Renal pelvis (tissue), 12 donors: ENCODE measurements at places on chromosomes 12 and 14. TPM values are rescaled to one million over a fixed set of nuclear protein-coding genes. Genes with fewer than 3 reads are reported as not detected.

- no peak for DNase-seq
Measured at GRCh38 chr14:22537436-22538310, 51.4 kb downstream of the DAD1 start.

DNA sequence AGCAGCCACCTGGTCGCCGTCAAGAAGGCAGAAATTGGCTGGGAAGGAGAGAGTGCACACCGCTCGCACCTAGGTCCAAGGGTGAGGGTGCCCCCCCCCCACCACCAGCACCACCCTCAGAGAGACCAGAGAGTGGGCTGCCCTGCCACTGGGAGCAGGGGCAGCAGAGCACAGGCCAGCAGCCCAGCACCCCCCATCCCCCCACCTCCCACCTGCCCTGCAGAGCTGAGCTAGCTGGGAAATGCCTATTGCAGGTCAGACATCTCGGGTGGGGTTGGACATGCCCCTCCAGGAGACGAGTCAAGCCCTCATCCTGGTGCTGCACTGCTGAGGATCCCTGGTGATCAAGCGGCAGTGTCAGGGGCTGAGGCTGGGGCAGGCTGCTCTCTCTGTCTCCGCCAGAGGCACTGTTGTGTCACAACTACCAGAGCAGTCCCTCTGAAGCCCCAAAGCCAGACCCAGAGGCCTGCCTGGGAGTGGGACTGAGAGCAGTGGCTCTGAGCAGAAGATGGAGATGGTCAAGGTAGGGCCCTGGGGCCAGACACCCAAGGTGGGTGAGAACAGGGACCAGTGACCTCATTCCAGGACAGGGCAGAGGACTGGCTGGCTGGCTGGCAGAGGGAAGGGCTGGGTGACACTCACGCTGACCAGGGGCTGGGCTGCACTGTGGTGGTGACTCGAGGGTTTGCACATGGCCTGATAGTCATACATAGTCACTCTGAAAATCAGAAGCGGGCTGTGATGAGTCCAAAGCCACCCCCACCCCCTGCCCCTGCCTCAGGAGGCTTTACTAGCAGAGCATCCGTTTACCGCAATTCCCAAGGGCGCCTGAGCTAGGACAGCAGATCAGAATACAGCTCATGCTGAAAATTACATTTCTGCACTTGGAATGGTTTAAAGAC lies 19.7 kb upstream of the LRTM2 start:
- DNase-seq: no peak

- no peak for DNase-seq
Measured at GRCh38 chr14:60093606-60094005, 1.9 kb downstream of the PCNX4 start.

DNA sequence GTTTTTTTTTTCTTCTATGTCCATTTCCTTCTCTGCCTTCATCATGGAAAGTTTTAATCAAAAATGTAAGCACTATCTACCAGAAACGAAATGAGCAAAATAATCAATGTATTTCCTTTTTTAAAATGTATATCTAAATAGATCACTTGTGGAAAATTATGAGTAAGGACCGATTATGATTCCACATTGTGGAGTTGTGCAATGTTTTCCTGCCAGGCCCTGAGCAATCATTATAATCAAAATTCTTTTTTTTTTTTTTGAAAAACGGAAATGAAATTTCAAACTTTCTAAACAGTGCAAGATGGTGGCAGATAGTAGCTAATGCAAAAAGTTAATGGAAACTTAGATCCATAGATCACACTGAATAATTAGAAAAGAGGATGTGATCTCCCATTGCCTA lies 1074.6 kb upstream of the TMEM132C start:
- DNase-seq: no peak

DNA sequence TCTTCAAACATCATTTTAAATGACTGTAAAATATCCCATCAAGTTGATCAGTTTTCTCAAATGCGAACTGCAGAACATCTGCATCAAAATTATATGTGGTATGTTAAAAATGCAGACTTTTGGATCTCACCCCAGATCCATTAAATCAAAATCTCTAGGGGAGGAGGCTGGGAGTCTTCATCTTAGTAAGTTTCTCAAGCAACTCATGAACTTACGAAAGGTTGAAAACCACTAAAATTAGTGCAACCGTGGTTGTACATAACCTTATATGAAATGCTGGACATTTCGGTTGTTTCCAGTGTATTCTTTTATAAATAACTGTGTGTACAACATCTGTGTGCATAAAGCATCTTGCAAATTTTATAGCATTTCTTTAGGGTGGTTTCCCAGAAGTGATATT lies 39.2 kb downstream of the ZFP36L1 start:
- DNase-seq: no peak

- no peak for DNase-seq
Measured at GRCh38 chr12:121278169-121279070, 18.1 kb downstream of the CAMKK2 start.

DNA sequence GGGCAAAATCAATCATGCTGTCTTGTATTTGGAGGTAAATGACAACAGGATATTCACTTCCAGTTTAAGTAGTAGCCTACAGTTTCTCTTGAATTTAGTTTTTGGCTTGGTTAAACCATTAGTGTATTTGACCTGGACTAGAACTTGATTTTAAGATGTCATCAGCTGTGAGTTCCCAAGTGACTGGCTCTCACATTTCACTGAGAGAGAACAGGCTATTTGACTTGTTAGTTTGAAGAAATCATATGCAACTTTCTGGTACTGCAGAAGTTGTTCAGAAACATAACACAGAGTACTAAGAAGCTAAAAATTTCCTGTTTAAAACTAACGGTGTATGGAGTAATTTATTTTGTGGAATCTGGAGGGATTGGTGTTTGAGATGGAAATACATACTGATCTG lies 22.3 kb downstream of the MNAT1 start:
- no peak for DNase-seq

CFL2 gene
- polyA plus RNA-seq: 61.8 TPM

KRT74 gene
- not detected for polyA plus RNA-seq

C1QL4 gene
- 2.0 TPM for polyA plus RNA-seq
